ENCODE measurements at places on chromosomes 2 and 18.

GRCh38 chr2:36355890-36356297 lies 316 bp downstream of the CRIM1 start:
- no peak for DNase-seq

DNA sequence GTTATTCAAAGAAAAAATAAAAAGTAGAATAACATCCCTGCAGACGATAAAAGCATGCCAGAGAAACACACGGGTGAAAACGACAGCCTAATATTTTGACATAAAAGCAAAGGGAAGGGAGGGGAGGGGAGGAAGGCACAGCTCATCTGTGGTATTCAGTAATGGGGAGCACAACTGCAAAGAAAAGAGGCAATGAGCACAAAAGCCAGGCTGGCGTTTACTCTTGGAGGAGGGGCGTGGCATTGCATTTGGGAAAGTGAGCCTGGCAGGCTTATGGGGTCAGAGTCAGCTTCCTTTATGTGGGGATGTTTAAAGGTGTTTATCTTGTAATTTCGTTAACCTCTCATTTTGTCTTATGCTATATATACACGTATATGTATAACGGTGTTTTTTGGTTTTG lies 53.2 kb downstream of the STEAP3 start:
- DNase-seq = no peak

GRCh38 chr2:33583194-33583938 lies 15.7 kb downstream of the FAM98A start:
- DNase-seq = peak; percentile 39

DNA sequence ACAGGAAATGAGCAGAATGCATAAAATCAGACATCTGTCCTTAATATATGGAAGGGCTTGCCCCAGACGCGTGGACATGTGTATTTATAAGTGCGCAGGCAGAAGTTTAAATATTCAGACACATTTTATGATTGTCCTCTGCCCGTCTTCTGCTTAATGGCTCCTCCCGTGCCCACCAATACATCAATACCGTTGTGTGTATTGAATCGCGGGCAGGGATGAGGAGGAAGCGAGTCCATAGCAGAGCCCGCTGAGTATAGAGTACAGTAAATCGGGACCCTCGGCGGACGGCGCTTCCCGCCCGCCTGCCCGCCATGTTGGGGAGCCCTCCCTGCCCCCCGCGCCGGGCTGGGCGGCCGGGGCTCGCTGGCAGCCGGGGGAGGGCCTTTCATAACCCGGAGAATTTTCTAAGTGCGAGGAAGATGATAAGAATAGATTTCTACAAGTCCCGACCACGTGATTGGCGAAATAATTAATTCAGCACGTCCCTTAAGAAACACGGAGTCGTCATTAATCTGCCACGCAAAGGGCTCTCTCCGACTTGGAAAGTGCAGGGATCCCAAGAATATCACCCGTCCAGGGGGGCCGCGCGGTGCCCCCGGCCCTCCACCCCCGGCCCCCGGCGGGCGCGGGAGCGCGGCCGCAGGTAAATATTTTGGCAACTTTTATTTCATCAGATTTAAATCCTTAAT lies at the start of gene HOXD3:
TSS of gene HOXD3 (plus strand) at position 501 of the 692 bp plus-strand sequence. CDS start 11,808 bp downstream, outside the sequence.
- DNase-seq = peak; percentile 39

- no peak for DNase-seq
Measured at GRCh38 chr18:63271881-63272299, 47.7 kb downstream of the BCL2 start.

DNA sequence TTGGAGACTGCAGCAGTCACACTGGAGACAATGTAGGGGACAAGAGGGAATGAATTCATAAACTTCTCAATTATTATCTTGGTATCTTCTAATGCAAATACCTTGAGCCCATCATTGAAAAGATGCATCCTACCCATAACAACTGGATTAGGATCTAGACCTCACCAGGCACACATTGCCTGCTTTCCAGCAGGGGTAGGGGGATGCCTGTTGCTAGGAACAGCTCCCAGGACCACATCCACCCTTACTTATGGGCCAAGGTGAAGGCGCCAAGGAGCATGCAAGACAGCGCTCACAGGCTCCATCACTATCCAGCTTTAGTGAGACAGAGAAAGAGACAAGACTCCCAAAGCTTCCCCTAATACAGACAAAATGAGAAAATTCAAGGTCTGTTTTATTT lies 24.4 kb downstream of the KCTD1 start:
- DNase-seq = no peak

DNA sequence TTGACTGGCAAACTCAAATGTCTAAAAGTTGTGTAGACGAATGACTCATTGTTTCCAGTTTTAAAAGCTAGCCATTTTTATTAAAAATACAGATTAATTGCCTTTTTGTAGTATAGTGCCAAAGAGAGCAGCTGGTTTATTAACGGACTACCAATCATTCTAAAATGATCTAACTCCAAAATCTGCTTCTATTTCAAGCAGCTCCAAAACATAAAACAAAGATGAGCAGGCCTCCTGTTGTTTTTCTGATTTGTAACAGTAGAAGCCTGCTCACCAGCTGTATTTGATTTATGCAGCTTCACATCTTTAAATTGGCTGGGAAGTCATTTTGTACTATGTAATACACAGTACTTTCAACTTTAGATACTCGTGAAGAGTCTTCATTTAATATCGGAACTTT lies 171.8 kb downstream of the UBR3 start:
- DNase-seq = peak; percentile 44

GRCh38 chr2:158699323-158699722 lies 95.8 kb upstream of the DAPL1 start:
- DNase-seq = no peak

DNA sequence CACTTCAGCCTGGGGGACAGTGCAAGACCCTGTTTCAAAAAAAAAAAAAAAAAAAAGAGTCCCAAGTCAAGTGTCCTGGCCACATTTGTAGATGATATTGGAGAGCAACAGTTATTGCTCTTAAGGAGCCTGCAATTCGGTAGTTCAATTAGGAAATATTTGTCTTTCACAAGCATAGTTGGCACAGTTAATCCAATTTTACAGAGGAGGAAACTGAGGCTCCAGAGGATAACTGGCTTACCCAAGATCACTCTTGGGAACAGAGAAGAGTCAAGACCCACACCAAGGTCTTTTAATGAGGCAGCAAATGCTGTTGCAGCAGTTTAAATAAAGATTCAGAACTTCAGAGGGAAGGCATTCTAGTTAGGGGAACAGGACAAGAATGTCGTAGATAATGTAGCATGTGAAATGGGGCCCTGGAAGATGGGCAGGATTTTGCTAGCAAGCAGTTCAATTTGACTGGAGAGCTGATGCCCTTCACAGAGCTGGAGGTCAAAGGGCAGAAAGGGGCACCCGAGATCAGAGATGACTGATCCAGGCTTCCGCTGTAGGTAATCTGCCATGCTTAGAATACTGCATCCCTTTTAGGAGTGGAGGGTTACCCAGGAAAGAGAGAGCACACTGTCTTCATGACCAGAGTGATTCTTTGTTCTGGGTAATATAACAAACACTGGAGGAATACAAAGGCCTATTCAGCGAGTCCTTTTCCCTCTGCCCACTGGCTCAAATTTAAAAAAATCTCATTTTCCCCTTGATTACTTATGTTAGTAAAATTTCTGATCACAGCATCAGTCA lies 3.0 kb downstream of the NPC1 start:
- no peak for DNase-seq

DNA sequence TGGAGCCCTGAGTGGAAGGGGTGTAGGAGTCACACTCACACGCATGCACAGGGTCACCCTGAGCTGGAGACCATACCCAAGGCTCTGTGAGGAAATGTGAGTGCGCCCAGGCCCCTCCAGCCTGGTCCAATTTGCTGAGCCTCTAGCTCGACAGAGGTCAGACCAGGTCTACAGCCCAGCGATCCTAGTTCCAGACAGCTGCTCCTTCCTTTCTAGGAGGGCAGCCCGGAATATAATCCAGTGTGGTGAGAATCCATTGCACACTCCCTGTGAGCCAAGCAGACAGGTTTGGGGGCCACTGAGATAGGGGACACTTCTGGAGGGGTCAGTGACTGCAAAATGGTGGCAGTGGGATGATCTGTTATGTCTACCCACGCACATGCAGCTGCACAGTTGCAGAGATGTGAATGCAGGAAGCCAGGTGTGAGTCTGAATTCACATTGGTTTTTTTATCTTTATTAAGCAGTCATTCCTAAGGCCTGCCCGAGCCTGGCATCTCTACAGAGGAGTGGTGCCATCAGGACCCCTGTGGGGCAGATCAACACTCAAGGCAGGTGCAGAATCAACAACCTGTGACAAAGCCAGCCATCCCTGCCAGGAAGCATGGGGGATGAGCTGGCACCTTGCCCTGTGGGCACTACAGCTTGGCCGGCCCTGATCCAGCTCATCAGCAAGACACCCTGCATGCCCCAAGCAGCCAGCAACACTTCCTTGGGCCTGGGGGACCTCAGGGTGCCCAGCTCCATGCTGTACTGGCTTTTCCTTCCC lies at the start of gene GPR148:
TSS of gene GPR148 (plus strand) at position 522 of the 768 bp plus-strand sequence. CDS start at position 604, 82 bp downstream.
- no peak for DNase-seq

GRCh38 chr2:229571243-229571642 lies 143.1 kb downstream of the DNER start:
- no peak for DNase-seq

- no peak for DNase-seq
Measured at GRCh38 chr2:31694444-31694843, 113.7 kb upstream of the SRD5A2 start.

GRCh38 chr2:11988691-11989353 lies 242.4 kb downstream of the LPIN1 start:
- DNase-seq = no peak

DNA sequence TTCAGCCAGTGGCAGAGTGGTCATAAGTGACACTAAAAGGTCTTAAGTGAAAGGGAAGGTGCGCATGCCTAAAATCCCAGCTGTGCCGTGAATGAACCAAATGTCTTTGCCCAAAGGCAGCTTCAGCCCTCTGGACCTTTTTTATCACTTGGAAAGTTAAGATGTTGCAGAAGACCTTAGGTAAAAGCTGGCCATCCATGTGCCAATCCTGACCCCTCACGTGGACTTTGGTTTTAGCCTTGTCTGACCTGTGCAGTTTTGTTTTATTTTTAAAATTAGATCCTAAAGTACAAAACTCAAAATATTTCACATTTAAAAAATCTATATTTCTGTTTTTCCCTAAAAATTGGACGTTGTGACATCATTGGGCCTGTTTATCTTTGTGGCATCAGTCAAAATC lies 429.5 kb downstream of the STK39 start:
- DNase-seq = no peak

DNA sequence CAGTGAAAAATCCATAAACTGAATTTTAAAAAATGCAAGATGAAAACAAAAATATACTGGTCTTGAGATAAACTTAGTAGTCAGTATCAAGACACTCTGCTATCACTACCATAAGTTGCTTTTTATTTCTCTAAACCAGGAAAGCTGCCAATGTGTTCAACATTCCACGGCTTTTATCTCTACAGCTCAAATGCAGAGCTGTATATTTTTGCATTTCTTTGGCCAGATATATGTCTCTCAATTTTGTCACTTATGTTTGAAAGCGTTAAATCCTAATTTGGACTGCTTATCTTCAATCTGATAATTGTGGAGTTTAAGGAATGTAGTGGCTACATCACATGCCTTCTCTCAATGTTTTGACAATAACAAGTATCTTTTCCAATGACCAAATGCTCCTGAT lies 609.5 kb downstream of the EPHA4 start:
- DNase-seq = no peak

Measured in AG10803 (cell line).